ENCODE measurements at places on chromosomes 1 and 21.

- DNase-seq: no peak
Measured at GRCh38 chr1:114043548-114043947, 64.3 kb downstream of the OLFML3 start.

GRCh38 chr21:15534450-15534886, 195.3 kb upstream of the USP25 start:
- no peak for DNase-seq

- DNase-seq: no peak
Measured at GRCh38 chr1:226397011-226397926, 10.6 kb downstream of the PARP1 start.

GRCh38 chr21:40404396-40404800, 442.6 kb downstream of the DSCAM start:
- DNase-seq: no peak

DNA sequence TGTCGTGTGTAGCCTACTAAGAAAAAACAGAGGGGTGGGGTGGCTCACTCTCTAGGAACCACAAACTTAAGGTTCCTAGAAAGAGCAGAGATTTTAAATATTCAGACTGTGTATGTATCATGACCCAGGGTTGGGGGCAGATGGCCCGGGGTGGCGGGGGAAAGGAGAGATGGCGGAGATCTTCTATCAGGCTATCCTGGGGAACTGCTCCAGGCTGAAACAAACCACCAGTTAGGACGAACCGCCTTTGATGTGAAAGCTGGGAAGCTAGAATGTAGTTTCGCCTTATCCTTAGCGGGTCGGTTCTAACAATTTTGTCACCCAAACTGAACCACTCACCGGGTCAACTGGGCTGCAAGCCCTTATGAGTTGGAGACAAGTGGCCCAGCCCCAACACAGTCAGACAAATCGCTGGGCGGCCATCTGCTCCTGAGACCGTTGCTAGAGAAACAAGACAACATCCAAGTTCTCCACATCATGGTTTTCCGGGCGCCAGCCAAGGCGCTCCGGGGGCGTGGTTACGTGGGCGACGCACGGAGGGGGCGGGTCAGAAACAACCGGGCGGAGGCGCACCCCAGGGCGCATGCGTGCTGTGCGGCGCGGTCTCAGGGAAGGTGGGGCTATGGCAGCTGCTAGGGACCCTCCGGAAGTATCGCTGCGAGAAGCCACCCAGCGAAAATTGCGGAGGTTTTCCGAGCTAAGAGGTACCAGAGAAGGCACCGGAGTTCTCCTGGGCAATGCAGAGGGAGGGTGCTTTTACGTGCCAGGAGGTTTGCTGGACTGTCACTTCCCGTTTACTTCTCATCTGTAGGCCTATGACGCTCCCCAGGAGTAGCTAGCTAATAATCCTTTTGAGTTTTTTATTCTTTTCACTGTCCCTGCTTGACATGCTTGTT, at the start of the genes FPGT and LRRIQ3:
Gene FPGT (plus strand): TSS at position 586 of the 896 bp plus-strand sequence. CDS start 37 bp downstream, at position 623.
Gene LRRIQ3 (minus strand): TSS at position 520 of the 896 bp plus-strand sequence. CDS start 14,492 bp downstream, outside the sequence.
- DNase-seq: peak; percentile 89

DNA sequence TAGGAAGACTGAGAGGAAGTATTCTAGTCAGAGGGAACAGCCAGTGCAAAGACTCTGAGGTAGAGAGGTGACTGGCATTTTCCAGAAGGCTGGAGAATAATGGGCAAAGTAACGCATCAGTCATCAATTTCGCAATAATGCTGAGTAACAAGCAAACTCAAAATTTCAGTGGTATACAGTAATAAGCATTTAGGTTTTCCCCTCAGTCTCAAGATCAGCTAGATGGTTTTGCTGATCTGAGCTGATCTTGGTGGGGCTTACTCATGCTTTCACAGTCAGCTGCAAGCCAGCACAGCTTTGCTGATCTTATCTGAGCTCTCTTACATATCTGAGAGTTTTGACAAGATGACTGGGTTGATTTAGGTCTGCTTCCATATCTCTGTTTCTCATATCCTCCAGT, 108.7 kb downstream of the TSEN15 start:
- peak; percentile 6 for DNase-seq

DNA sequence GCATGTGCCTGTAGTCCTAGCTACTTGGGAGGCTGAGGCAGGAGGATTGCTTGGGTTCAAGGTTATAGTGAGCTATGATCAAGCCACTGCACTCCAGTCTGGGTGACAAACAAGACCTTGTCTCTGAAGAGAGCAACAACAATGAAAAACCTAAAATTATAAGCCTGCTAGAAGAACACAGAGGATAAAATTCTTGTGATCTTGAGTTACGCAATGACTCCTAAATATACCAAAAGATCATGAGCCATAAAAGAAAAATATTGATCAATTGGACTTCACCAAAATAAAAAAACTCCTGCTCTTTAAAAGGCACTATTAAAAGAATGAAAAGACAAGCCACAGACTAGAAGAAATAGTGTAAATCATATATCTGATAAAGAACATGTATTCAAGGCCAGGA, 22.3 kb downstream of the LDLRAD1 start:
- no peak for DNase-seq

DNA sequence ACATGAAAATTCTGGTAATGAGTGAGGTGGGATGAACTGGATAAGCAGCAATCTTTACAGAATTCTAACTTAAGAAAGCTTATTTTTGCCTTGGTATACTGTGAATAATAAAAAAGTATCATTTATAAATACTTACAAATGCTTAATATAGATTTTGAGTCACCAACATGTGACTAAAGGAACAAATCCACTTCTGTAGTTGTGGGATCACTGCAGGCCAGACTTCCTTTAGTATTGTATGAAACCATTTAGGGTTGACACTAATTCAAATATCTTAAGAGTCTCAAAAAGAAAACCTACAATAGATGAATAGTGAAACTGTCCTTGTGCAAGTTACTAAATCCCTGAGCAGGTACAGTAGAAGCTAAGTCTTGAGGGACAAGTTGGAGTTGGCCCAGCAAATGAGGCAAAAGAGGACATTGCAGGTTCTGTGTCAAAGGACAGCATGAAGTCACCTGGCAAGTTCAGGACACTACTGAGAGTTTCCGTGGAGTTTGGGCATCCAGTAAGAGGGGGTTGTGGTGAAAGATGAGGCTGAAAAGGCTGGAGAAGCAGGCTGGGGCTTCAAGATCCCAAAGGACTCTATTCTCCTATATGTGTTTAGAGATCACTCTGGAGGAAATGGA, 5.9 kb upstream of the THEM4 start:
- no peak for DNase-seq

DNA sequence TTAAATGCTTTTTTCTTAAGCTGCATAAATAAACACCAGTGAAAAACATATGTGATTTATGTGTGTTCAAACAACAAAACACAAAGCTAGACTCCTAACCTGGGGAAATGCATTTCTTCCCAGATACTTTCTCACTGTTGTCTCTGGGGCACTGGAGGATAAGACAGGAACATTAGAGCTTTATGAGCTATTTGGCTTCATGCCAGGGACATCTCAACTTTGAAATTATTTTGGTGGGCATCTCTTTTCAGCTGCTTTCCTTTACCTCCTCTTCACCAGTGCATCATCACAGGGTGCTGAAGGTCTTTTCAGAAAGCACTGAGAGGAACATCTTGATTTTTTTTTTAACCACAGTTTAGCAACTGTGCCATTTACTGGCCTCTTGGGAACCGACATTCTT, 212.9 kb downstream of the DNM3 start:
- no peak for DNase-seq

- DNase-seq: no peak
Measured at GRCh38 chr1:11280719-11281376, 7.8 kb downstream of the UBIAD1 start.

DNA sequence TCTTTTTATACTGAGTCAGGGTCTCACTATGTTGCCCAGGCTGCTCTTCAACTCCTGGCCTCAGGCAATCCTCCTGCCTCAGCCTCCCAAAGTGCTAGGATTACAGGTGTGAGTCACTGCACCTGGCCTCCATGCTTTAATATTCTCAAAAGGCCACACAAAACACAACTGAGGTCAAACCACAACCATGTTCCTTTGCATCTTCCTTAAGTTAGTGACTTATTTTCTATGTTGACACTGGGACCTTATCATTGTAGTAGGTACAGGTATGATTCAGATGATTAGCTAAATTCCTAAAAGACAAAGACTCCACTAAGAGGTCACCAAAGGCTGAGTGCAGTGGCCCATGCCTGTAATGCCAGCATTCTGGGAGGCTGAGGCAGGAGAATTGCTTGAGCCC, 131.9 kb upstream of the ATP1B1 start:
- DNase-seq: no peak

DNA sequence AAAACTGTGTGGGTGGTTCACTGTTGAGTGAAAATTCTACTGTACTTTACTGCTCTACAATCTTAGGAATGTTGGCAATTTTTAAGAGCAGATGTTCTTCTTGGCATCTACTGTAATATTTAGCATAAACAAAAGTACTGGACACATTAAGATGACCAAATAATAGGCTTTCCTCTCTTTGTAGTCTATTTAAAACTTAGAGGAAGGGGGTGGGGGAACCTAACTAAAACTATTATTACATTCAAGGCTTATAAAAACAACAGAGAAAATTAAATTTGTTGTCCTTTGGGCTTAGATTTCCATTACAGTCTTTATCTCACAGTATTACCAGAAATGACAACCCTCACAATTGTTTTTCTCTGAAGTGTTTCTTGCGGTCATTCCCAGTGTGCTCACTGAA, 181.2 kb downstream of the PLPPR4 start:
- DNase-seq: no peak

GRCh38 chr1:47023268-47024140, at the start of gene CYP4X1:
Gene CYP4X1, plus strand, starts transcription at chr1:47023669. Its CDS starts 149 bp downstream, at chr1:47023818.
- no peak for DNase-seq

DNA sequence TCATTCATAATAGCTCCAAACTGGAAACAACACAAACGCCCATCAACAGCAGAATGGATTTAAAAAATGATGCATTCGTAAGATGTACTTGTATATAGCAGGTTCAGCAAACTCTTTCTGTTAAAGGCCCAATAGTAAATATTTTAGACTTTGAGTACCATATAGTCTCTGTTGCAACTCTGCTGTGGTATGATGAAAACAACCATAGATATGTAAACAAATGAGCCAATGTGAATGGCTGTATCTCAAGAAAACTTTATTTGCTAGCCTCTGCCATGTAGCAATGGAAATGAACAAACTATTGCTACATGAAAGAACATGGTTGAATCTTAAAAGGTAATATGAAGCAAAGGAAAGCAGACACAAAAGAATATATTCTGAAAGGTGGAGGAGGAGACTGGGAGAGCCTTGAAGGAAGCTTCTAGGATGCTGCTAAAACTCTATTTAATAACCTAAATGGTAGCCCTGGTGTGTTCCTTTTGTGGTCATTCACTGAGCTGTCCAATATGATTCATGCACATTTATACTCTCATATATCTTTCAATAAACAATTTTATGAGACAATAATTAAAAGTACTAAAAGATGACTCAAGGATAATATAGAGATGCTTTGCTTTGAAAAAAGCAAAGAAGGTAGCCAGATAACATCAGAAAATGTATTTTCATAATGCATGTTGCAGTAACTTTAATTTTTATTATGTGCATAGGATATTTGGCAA, 29.1 kb upstream of the FMO3 start:
- no peak for DNase-seq

DNA sequence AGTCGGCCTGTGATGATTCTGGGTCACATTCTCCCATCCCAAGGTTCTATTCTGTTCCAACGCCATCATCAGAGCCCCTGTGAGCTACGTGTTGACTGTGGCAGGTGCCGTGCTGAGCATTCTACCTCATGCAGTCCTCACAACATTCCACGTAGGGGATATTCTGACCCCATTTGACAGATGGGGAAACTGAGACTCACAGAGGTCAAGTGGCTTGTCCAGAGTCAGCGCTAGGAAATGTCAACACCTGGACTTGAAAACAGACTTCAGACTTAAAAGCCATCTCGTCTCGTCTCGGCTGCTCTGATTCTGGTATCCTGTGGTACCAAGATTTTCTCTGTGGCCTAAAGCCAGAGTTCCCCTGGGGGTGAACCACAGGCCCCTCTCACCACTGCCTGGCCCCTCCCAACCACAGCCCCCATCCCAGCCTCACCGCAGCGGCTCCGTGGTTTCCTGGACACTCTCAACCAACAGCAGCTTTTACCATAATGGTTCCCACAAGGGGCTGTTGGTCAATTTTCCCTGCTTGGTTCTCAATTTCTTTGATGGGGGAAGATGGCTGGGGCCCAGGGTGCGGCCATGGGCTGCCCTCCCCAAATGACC, 39.6 kb downstream of the SDC3 start:
- no peak for DNase-seq

DNA sequence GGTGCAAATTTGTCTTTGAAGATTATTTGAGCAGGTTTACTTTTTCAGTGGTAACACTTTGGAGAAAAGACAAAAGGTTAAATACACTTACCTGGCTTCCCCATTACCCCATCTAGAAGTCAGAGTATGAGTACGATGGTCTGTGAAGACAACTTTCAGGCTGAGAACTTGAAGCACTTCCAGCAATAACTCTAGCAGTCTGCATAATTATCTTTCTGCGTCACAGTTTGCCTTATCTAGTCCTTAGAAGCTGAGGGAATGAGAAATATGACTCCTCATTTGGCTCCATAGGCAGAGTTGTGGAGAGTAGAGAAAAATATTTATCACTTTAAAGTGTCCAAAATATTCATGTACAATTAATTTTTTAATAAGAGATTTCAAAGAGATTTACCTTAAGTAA, 323.4 kb upstream of the CAMK1G start:
- no peak for DNase-seq

DNA sequence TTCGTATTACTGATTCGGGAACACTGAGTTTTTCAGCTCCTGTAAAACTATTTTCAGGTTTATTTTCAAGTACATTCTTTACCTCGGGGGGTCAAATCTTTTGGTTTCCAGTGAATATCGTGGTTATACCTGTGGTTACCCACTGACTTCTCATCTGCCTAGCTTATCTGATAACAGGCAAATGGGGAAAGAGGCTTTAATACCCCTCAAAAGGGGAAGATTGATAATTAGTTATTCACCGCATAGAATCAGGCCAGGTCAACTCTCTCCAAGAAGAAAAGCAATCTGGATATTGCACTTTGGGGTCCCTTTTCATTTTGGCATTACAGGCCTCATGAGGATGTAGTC, 23.0 kb downstream of the RUNX1 start:
- DNase-seq: no peak

DNA sequence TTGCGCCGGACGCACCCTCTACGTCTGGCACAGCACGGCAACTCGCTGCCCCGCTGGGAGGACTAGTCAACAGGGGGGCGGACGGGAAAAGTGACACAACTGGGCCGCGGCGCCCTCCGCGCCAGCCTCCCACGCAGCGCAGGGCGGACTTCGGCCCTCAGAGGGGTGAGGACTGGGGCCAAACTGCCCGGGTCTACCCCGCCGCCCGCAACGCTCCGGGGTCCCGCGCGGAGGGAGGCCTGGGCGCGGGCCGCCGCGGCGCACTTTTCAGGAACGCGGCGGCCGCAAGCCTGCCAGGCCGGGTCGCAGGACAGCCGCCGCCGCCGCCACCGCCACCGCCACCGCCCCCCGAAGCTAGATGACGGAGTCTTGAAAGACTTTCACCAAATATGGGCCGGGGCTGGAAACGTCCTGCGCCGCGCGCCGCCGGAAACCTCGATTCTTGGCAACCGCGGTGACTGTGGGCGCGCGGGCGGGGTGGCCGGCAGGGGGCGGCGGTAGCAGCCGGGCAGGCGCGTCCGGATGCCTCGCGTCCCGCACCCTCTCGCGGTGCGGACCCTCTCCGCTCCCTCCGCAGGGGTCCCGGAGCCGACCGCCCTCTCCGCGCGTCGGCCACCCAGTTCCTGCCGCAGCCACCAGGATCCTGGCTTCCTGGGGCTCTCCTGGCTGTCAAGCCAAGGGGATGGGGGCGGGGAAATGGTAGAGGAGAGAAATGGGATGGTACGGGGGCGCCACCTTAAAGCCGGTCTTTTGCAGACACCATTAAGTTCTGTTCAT, 3.7 kb upstream of the CCN1 start:
- no peak for DNase-seq

Data from activated CD4-positive, CD25-positive, alpha-beta regulatory T cell treated with anti-CD3 and anti-CD28 coated beads, Interleukin-2, amount 50 U/mL, for 16 hours (primary cell).